ENCODE measurements at places on chromosomes 2 and 18.

DNA sequence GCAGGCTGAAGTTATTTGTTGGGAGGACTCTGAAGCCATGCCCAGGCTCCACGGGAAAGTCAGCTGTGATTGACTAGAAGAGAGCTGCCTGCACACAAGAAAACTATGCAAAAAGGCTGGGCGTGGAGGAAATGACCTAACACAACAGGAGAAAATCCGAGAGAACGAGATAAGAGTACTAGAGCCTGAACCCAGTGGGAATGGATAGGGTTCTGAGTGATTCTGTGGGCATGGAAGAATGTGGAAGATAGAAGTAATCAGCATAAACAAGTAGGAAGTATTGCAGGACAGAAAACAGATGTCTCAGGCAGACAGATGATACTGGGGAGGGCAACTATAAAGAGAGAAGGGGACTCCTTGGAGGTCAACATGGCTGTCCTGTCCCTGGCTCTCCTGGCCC, 12.1 kb upstream of the COPS8 start:
- peak; percentile 30 for DNase-seq

DNA sequence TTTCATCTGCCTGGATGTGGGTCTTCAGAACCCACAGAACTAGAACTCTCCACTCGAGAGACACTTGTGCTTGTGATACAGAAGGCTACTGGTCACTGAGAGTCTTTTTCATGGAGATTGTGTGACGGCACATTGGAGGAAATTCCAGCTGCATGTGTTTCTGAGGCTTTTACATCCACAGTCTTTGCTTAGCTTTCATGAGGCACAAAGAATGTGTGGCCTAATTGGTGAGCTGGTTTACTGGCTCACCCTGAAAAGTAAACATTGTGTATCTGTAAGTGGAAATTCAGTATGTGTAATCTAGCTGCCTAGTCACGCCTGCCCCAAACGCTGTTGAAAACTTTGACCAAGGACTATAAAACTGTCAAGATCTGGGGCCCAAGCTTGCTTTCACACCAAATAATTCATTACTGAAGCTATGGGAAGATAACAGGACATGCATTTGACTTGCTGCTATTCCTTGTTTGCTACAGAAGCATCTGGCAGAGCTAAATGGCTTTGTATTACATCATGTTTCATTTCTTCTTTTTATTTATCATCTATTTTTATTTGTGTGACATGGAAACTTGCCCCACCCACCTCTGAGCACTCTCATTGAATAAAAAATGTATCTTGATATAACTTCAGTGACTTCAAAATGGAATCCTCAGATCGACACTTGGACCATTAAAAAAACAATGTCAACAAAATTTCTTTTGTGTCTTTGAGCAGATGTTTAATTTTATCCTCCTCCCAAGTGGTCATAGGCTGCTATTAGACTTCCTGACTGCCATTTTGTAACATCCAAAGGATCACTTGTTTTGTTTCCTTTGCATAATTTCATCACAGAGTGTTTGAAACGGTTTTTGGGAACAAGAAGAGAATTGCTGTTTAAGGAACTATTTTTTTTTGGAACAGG, 80.2 kb downstream of the EFEMP1 start:
- DNase-seq = peak; percentile 99

DNA sequence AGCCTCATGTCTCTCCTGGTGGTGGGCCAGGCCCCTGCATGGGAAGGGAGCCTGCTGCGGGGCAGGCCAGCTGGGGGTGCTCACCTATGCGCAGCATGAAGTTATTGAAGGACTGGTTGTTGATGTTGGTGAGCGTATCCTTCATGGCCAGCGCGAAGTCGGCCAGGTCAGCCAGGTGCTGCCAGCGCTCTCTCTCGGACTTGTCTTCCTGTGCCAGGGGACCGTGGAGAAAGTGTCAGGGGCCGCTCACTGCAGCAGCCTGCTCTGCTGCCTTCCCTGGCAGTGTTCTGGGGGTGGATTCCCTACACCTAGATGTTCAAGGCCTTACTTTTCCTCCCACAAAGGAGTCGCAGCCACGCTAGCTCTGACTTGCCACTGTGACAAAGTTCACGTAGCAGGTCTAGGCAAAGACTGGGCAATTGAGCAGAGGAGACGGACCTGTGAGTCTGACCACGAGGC, 28.2 kb downstream of the CENPO start:
- no peak for DNase-seq

DNA sequence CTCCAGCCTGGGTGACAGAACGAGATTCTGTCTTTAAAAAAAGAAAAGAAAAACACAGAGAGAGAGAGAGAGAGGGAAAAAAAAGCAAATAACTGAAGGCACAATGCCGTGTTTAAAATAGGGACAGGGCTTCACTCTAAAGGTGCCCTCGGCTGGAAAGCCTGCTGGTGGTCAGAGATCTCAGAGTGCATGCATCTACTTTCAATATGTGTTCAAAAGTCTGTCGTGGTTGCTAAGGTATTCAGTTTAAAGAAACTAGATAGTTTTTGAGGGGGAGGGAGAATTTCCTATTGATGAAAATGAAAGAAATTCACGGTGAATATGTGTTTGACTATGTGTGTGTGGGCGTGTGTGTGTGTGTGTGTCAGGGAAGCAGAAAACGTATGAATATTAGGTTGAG, 11.0 kb upstream of the CBLN2 start:
- no peak for DNase-seq

DNA sequence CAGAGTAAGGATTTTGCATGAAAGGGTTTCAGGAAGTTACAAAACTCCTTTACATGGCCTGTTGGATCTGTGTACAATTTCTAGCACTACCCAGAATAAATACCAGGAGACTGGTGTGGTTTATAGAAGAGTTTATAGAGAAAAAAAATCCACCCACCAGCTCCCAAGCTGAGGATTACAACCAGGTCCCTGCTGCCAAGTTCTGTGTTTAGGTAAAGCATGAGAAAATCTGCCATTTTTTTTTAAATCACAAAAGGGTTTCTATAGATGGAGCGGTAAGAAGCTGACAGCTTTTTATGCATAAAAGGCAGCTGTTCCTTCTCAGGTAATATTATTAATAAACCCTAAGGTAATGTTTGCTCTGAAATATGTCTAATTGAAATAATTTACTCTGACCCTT, 545.4 kb upstream of the ZEB2 start:
- no peak for DNase-seq

- peak; percentile 73 for DNase-seq
Observed at GRCh38 chr2:157304811-157305722, 20.6 kb downstream of the ERMN start.

- DNase-seq = no peak
Observed at GRCh38 chr18:34787931-34788532, 77.9 kb downstream of the DTNA start.

- no peak for DNase-seq
Observed at GRCh38 chr2:165248238-165248637, 9.0 kb downstream of the SCN2A start.

DNA sequence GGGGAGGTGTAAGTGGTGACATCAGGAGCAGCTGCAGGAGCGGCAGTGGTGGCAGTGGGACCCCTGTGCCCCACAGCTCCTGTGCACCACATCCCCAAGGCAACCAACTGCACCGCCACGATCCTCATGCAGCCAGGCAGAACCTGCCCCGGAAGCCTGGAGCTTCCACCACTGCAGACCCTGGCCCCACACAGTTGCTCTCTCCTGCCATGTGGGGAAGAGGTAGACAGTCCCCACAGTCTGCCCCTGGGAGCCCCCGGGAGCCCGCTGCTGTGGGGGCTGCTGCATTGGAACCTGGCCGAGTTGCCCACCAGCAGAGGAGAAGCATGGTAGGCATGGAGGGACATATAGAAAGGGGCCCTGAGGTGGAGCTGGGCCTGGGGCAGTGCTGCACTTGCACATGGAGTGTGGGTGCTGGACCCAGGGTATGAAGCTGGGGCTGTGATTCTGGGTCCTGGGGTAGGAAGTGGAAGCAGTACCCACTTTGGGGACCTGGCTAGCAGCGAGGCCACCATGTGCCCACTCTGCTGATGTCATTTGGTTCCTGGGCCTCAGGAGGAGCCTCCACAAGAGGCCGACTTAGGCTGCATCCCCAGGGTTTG, 623.3 kb upstream of the LRRTM4 start:
- DNase-seq = no peak

DNA sequence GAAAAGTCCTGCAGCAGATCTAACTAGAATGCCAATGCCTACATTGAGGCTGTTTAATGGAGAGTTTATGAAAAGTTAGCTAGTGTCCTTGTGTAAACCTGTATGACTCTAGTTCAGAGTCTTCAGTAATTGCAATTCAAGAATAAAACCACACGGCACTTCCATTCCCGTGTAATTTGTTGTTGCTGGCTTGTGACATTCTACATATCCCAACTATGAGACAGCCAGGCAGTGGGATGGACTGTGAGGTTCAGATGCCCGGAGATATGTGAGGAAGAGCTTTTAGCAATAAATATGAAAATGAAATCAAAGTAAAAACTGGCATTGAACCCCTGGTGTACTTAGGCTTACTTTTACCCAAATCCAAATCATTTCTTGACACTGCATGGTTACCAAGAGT, 263.4 kb downstream of the NEDD4L start:
- DNase-seq = no peak

DNA sequence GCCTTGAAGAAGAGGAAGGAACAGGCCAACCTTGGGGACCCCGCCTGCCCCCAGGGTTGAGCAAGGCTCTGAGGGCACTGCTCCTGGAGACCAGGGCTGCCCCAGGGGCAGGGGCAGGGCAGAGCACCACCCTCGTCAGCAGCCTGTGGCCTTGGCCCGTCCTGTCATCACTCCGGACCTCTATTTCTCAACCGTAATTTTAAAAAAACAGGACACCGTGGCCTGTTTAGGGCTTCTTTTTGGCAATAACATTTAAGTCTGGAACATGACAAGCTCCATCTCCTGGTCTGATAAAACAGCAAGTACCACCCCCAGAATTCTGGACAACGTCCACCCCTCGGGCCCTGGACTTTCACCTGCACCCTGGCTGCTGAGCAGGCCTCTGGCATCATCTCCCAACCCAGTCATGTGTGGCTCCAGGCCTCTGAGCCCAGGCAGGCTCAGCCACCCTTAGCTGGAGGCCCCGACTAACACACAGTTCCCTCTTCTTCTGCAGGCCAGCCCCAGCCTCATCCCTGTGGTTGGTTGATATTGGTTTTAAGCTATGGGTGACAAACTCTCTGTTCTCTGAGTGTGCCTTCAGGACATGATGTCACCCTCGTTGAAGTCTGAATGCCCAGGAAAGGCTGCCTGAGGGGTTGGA, 22.6 kb upstream of the ID2 start:
- DNase-seq = no peak

GRCh38 chr2:181954538-181954883, 31.1 kb upstream of the PPP1R1C start:
- DNase-seq = no peak

DNA sequence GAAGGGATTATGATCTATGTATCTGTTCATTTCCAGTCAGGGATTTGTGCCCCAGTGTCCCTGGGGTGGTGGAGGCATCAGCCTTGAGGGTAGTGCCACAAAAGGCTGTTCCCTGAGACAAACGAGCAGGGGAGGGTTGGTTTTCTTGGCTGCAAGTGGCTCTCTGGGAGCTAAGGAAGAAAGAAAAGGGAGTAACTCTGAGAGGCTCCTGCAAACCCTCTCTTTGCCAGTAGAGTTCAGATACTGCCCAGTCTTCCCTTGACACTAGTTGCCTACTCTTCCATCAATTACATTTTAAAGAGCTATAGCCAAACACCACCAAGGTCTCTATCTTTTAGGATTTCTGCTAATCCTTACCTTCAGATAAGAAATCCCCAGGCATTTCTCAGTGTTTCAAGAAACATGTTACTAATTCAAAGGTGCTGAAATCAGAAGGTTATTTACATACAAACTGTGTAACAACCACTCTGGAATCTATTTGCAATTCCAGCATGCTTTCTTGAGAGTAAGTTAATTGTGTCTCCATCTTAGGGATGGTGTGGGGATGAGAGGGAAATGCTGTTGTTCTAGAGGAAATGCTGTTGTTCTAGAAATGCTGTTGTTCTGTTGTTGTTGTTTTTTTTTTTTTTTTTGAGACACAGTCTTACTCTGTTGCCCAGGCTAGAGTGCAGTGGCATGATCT, 18.7 kb upstream of the KCTD1 start:
- no peak for DNase-seq

DNA sequence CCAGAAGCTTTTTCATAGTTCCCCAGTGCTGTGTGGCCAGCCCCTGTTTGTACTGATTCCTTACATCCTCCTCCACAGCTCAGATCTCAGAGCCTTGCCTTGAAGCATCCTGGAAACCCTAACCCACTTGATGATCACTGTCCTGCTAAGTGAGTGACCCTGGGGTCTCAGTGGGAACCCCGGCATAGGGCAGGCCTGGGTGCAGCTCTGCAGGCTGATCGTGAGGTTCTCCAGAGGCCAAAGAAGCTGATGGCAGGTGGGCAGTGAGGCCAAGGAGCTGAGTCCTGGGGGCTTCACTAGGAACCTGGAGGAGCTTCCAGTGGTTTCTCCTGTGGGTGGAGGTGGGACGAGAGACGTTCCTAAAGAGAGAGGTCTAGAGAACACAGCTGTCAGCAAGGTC, 47.4 kb upstream of the BIN1 start:
- DNase-seq = no peak

DNA sequence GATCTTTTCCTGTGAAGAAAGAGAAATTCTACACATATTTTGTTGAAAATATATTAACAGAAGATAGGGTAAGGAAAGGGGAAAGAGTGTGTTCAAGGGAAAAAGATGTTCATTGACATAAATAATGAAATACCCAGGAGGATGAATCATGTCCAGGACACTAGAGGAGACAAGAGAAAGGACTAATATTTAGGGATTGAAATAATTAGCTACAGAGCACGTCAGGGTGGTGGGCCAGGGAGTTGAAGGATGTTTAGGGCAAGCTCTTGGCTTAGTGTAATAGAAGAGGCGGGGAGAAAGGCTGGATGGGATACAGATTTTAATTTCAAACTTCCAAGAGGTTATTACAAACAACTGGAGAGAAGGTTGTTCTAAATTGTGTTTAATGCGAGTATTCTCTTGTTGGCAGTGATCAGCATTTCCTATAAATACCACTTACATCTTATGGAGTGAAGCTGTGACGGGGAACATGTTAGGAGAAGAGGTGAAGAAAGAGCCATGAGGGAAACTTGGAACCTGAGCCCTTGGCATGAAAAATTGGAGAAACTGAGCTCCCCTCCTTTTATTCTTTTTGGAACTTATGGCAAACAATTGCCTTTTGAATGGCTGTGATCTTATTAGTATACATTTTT, 36.6 kb upstream of the CETN1 start:
- DNase-seq = no peak

- no peak for DNase-seq
Observed at GRCh38 chr2:173952267-173953046, 12.7 kb downstream of the SP3 start.

DNA sequence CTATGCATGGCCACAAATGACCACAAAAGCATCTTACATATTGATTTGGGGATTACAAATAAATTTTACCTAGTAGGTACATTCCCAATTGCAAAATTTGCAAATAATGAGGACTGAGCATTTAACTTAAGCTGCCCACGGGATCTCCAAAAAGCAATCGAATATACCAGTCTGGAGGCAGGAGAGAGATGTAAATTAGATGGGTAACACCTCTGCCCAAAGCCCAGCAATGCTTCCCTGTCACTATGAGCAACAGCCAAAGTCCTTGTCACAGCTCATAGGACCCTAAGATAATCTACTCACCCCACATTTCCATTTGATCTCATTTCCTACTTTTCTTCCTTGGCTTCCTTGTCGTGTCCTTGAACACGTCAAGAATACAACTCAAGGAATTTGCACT, 172.2 kb downstream of the SUCLG1 start:
- no peak for DNase-seq

GRCh38 chr2:233240897-233241296, 10.6 kb upstream of the ATG16L1 start:
- DNase-seq = no peak

GRCh38 chr2:184599054-184599871, 934 bp downstream of the ZNF804A start:
- no peak for DNase-seq

- DNase-seq = peak; percentile 50
Observed at GRCh38 chr2:217418090-217418489, 558.2 kb upstream of the TNP1 start.
